ENCODE measurements at places on chromosomes 13 and 19. TPM values are rescaled to one million over a fixed set of nuclear protein-coding genes. Genes with fewer than 3 reads are reported as not detected.

Gene DHDH
- 2.6 TPM for total RNA-seq

Gene DMKN
- total RNA-seq, result 2.5 TPM

Gene KCTD15
- total RNA-seq, result 1.3 TPM

Gene CABP5
- not detected for total RNA-seq

Gene MBD3L3
- total RNA-seq, result not detected

Gene SIGLEC10
- 0.91 TPM for total RNA-seq
